ENCODE measurements at places on chromosomes 2 and 18. TPM values are rescaled to one million over a fixed set of nuclear protein-coding genes. Genes with fewer than 3 reads are reported as not detected.

Gene MAP3K19
- not detected for total RNA-seq

Gene THAP4
- total RNA-seq, result 31.9 TPM

Gene DLGAP1
- total RNA-seq, result 6.6 TPM

Gene ASB18
- total RNA-seq, result not detected

Gene DAPL1
- not detected for total RNA-seq

Gene KHK
- 5.1 TPM for total RNA-seq

Gene ALK
- total RNA-seq, result 0.13 TPM

Gene FBXO48
- 1.0 TPM for total RNA-seq

Gene MOGAT1
- not detected for total RNA-seq

Gene FBLN7
- total RNA-seq, result 4.5 TPM

Gene FIGLA
- total RNA-seq, result not detected

Gene ACTG2
- 1,843 TPM for total RNA-seq

Measured in aorta (tissue), 5 donors.